ENCODE measurements at places on chromosomes 2 and 18. TPM values are rescaled to one million over a fixed set of nuclear protein-coding genes. Genes with fewer than 3 reads are reported as not detected.

DNA sequence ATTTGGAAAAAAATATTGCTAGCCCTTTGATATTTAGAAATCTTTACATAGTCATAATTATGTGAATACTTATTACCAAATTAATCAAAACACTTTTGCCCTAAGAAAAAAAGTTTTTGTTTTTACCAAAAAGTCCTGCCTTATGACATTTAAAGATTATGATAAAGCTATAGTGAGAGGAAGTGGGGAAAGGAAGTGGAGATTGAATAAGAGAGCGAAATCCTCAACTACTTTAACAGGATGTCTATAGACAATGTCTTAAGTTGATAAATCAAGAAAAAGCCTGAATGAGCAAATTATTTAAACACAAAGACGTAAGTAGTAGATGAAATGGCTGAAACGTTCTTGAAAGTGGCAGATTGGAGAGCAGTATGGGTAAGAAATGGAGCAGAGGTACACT, 20.9 kb upstream of the VPS54 start:
- DNase-seq: no peak

DNA sequence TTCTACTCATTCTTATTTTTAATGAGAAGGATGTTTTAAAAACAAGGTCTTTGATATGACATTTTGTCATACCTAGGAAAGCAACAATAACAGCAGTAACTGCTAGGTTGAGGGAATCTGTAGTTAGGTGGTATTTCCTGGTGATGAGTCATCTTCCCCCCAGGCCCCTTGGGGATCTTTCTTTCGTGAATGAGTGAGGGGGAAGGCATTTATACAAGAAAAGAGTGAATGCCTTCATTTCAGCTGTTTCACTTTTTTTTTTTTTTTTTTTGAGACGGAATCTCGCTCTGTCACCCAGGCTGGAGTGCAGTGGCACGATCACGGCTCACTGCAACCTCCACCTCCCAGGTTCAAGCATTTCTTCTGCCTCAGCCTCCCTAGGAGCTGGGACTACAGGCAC, 108.6 kb downstream of the MAP4K4 start:
- no peak for DNase-seq

GRCh38 chr18:22060361-22060760, 109.0 kb upstream of the GATA6 start:
- DNase-seq: no peak

- DNase-seq: no peak
Observed at GRCh38 chr2:80126596-80127189, 177.9 kb downstream of the LRRTM1 start.

Gene KIF1A
- 0.89 TPM for total RNA-seq

DNA sequence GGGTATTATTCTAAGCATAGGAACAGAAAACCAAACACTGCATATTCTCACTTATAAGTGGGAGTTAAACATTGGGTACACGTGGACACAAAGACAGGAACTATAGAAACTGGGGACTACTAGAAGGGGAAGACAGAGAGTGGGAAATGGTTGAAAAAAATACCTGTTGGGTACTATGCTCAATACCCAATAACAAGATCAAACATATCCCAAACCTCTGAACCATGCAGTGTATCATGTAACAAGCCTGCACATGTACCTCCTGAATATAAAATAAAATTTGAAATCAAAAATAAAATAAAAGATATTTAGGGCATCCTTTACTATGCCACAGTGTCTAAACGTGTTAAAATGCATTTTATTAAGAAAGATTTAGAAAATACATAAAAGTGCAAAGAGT, 221.0 kb upstream of the TFPI start:
- DNase-seq: no peak

DNA sequence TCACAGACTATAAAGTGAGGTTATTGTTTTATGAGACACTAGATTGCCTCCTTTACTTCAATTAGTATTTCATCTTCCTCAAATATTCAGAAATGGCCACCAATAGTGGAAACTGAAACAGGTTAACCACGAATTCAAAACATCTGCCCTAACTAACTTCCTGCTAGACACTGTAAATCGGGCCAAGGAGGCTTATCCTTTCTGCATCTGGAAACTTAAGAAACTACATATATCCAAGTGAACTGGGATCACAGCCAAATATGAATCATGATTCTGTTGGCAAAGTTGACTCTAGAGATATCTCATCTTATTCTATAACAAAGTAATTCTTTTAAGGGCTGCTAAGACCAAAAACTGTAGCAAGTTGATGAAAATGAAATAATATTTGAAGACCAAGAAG, 136.6 kb upstream of the ZC3H15 start:
- DNase-seq: peak; percentile 80

Gene CXCR1
- total RNA-seq: 2.1 TPM

Measured in skin of body (tissue), 3 donors.